T-helper 2 cell (primary cell): ENCODE measurements at places on chromosomes 2 and 18.

DNA sequence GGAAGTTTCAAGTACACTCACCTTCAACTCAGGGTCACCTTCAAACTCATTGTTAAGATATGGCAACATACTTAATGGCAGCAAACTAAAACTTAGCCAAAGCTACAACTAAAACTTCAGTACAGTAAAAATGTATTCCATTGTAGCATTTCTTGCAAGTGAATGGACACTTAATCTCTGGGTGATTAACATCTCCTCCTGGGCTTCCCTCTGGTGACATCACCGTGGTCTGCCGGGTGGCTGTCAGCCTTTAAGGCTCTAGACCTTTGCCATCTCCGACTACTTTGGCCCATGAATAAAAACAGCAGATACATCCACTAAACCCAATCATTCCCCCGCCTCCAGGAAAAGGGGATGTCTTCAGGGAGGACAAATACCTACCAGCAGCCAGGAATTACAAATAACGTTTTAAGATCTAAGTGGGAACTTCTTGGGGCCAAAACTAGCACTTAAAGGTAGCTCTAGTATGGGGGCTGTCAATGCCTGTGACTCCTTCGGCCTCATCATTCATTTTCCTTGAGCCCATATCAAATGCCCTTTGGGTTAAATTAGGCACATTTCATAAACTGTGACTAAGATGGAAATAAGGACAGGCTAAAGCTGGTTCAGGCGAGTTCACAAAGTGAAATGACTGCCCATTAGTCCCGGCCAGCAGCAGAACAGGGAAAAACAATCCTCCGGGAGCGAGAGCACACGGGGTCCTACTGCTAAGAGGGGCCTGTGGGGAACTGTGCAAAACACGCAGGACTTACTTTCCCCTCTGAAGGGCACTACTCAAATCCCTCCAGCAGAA lies 1.1 kb downstream of the TFCP2L1 start:
- DNase-seq, result no peak

- DNase-seq, result no peak
Measured at GRCh38 chr2:238968616-238969384, 120.9 kb downstream of the TWIST2 start.

DNA sequence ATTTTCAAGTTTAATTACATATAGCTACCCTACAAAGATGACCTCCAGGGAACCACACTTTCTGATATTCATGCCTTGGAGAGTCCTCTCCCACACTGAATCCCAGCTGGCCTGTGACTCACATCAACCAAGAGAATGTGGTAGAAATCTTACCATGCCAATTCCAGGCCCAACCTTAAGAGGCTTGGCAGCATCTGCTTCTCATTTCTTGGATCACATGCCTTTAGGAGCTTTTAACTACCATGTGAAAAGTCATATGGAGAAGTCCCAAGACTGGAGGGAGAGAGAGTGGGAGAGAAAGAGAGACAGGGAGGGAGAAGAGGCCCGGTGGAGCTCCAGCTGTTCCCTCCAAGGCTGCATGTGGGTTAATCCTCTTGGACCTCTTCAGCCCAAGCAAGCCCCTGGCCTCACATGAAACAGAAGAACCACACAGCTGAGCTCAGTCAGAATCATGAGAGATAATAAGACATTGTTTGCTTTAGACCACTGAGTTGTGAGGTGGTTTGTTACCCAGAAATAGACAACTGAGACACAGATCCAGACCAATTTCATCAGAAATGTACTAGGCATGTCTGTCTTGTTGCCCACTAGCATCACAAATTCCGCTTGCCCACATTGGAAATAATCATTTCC lies 190.7 kb downstream of the MTCL1 start:
- no peak for DNase-seq

- DNase-seq, result no peak
Measured at GRCh38 chr18:50340078-50340477, 34.8 kb upstream of the SKA1 start.

- no peak for DNase-seq
Measured at GRCh38 chr2:166384774-166385173, 9.0 kb upstream of the SCN9A start.
